ENCODE measurements at places on chromosomes 13 and 19.

DNA sequence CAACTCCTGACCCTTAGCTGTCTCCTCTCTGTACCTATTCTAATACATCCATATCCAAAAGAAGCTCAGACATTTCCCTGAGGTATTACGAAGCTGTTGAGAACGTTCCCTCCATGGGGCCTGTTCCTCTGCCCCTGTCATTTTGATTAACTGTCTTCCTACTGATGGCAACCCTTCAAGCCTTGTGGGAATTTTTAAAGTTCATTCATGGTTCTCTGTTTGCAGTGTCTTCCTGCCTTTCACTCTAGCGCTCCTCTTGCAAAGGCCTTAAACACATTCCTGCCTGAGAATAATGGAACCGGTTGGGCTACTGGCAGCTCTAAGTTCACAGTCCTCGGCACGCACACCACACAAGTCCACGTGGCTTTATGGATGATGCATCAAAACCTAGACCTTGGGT is 66.1 kb downstream of the LHFPL6 start:
- ATAC-seq, result no peak

- ATAC-seq, result no peak
These were observed 39.1 kb upstream of the EEF1AKMT1 start for GRCh38 chr13:20812890-20813289.

DNA sequence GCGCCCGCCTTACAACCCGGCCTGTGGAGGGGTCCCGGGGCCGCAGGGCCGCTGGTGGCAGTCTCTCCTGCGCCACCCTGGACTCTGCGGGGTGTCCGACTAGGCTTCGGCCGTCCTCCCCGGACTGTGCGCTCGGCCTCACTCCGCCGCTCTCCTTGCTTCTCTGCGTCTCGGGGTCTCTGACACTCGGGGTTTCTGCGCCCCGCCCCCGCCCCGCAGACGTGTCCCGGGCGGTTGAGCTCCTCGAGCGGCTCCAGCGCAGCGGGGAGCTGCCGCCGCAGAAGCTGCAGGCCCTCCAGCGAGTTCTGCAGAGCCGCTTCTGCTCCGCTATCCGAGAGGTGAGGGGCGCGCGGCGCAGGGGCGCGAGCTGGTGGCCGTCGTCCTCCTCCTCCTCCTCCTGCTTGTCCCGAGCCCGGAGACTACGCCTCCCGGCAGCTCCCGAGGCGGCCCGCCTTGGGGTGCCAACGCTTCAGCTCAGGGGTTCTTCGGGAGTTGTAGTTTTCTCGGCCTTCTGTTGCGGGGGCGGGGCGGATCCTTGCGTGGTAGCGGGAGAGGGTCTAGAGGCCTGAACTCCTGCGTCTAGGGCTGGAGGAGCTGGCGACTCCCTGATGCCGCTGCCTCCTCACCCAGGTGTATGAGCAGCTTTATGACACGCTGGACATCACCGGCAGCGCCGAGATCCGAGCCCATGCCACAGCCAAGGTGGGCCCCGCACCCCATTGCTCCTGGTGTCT is 627 bp downstream of the LIN7B start:
- peak; percentile 39 for ATAC-seq

- ATAC-seq, result peak; percentile 39
These were observed 83.9 kb upstream of the TSC22D1 start for GRCh38 chr13:44660050-44660449.

- no peak for ATAC-seq
These were observed 22.0 kb upstream of the LRRC4B start for GRCh38 chr19:50590191-50590590.

- ATAC-seq, result peak; percentile 91
These were observed 66.7 kb upstream of the FNDC3A start for GRCh38 chr13:48909056-48909389.

- ATAC-seq, result peak; percentile 26
These were observed 60.1 kb downstream of the RNASEH2B start for GRCh38 chr13:50969691-50970090.

DNA sequence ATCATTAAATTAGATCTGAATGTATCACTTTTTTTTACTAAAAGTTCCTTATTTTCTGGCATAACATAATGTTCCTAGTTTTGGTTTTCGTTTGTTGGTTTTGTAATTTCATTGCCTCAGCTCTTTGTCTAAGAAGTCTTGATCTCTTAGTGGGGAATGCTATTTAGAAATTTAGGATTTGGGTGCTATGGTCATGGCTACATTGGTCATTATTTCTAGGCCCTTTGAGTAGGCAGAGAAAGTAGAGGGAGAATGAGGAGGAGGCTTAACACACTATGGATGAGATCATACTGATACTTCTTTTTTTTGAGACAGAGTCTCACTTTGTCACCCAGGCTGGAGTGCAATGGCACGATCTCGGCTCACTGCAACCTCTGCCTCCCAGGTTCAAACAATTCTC is 41.8 kb downstream of the PIBF1 start:
- no peak for ATAC-seq

DNA sequence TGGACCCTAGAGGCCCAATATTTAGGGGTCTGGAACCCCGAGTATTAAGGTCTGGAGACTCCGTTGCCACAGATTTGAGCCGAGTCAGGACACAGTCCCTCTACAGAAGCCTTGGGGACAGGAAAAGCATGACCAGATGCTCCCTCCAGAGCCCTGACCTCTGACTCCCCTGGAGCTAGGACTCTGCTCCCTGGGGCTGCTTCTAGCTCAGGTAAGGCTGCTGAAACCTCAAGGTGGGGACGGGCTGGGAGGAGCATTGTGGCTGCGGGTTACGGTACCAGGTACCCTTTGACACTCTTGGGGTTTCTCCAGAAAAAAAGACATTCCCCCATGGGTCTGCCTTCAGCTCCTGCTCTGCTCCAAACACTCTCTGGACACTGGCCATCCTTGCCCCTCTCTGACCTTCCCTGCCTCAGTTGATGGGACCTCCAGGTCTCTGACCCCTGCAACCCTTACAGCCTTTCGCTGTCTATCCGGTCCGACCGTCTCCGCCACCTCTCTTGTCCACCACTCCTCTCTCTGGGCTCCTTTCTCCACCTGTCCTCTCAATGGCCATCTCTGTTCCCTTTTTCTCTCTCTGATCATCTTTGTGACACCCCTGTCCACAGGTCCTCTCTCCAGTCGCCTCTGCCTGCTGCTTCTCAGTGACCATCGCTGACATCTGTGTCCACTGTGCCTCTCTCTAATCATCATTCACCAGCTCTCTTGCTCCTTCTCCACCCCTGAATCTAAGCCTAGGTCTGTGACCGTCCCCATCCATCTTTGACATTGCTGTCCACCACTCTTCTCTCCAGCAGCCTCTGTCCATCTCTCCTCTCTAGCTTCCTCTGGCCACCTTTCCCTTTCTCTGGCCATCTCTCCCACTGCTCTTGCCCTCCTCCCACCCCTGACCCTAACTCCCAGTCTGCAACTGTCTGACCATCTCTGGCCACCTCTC is 1.4 kb downstream of the LRFN3 start:
- ATAC-seq, result peak; percentile 15

DNA sequence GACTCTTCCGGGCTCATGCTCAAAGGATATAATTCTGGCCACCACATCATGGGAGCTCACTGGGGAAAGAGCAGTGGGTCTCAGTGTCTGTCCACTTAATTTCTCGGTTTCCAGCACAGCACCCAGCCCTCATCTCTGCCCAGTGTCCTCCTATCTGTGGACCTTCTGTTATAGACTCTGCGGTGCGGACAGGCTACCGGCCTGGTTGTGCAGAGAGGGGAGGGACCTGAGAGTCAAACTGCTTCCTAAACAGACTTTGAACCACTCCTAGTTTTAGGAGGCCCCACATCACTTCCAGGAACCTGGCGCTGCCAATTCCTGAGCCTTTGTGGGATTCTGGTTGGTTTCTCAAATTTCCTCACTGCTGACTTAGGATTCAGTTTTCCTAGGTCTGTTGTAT is 59.8 kb upstream of the MED4 start:
- no peak for ATAC-seq

DNA sequence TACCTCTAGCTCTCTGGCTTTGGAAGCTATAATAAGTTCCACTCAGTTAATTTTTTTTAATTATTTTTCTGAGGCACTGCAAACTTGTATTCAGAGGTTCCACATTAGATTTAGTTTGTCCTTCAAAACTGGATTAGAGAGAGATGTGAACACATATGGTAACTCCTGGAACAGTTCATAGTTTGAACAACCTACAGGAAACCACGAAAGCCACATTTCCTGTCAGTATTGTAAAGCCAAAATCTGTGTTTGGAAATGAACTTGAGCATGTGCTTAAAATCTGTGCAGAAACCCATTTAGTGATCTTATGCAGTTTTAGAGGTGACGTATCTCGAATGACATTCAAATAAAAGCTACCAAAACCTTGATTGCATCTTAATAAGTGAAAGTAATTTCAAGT is 1952.0 kb downstream of the OLFM4 start:
- ATAC-seq, result no peak

GRCh38 chr13:80599765-80600164 is 258.8 kb upstream of the SPRY2 start:
- no peak for ATAC-seq

- peak; percentile 23 for ATAC-seq
These were observed 51.5 kb upstream of the GTF3A start for GRCh38 chr13:27372896-27373295.

GRCh38 chr19:15323496-15324235 is 8.7 kb downstream of the BRD4 start:
- ATAC-seq, result no peak

- ATAC-seq, result no peak
These were observed 15.5 kb downstream of the MCF2L start for GRCh38 chr13:112984501-112984900.

- no peak for ATAC-seq
These were observed 13.1 kb downstream of the ZNF773 start for GRCh38 chr19:57512845-57513244.

GRCh38 chr13:71714802-71715375 is 152.1 kb downstream of the DACH1 start:
- no peak for ATAC-seq

- no peak for ATAC-seq
These were observed 126.7 kb downstream of the SOX1 start for GRCh38 chr13:112193463-112194166.
